ENCODE measurements at places on chromosomes 5 and 9.

DNA sequence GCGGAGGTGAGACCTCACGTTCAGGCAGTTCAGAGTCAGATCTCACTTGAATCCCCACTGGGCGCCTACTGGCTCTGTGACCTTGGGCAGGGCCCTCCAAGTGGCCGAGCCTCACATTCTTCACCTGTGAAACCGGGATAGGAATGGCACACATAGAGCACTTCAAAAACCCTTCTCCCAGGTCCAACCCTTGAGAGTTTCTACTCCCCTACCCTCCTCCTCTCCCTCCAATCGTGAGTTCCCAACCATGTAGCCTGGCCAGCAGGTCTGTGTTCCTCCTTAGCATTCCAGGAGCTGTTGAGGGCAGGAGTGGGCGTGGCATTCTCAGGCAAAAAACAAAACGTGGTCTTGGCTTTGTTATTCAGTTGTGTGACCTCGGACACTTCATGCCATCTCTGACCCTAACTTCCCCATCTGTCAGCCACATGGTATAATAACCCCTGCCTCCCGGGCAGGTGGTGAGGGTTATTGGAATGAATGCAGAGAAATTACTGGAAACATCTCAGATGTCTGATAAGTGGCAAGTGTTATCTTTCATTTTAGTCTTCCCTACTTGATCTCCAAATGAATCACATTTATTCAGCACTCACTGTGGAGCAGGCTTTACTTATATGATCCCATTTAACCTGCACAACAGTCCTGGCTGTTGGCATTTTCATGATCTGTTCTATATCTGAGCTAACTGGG lies 112.8 kb upstream of the BOD1 start:
- DNase-seq: no peak

DNA sequence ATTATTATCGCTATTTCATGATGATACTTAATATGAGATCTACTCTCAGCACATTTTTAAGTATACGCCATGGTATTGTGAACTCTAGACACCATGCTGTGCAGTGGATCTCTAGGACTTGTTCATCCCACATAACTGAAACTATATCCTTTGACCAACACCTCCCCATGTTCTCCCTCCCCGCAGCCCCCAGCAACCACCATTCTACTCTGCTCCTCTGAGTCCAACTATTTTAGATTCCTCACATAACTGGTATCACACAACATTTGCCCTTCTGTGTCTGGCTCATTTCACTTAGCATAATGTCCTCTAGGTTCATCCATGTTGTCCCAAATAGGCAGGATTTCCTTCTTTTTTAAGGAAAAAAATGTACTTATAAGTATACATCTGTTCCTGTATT lies 6.6 kb upstream of the TBC1D2 start:
- DNase-seq: no peak

- no peak for DNase-seq
These were observed 120.9 kb upstream of the PITX1 start for GRCh38 chr5:135154961-135155360.

GRCh38 chr9:676780-677438 lies 164.6 kb upstream of the DMRT1 start:
- no peak for DNase-seq
